ENCODE measurements at places on chromosomes 3 and 15.

- peak; percentile 48 for DNase-seq
These were observed 4.3 kb upstream of the NPTN start for GRCh38 chr15:73637527-73637926.

GRCh38 chr3:37906734-37907282 is 45.1 kb downstream of the CTDSPL start:
- no peak for DNase-seq

GRCh38 chr15:38857814-38858213 is 293.2 kb upstream of the RASGRP1 start:
- DNase-seq = no peak

GRCh38 chr3:43481375-43481774 is 140.4 kb downstream of the ANO10 start:
- no peak for DNase-seq

DNA sequence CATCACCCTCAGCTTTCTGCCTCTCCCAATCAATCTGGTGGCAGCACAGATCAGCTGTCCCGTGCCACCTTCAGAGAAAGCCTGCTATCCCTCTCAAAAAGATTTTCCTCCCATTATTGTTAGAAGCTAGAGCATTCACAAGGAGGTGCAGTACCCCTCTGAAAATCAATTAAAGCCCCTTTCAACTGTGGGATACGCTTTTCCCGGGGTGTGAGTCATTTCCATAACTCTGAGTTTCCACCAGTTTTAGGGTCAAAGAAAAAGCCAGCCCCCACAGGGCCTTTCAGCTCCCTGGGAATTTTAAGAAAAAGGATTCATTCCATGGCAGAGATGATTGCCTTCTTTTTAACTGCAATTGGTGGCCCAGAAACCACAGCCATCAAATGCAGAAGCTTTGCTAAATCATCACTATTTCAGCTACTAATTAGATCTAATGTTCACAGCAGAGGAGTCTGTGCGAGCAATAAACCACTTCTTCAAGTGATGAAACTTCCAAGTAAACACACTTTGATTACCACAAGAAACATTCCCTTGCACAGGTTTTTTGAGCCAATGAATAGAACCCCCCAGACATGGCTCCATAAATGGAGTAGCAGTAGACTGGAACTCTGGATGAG is 270.0 kb upstream of the TPRG1 start:
- no peak for DNase-seq

GRCh38 chr3:66693461-66694031 is 192.7 kb upstream of the LRIG1 start:
- DNase-seq = peak; percentile 43

- DNase-seq = peak; percentile 98
These were observed 24.0 kb downstream of the TSEN2 start for GRCh38 chr3:12508291-12508700.

GRCh38 chr15:84797212-84797611 is 19.9 kb upstream of the ALPK3 start:
- peak; percentile 86 for DNase-seq

DNA sequence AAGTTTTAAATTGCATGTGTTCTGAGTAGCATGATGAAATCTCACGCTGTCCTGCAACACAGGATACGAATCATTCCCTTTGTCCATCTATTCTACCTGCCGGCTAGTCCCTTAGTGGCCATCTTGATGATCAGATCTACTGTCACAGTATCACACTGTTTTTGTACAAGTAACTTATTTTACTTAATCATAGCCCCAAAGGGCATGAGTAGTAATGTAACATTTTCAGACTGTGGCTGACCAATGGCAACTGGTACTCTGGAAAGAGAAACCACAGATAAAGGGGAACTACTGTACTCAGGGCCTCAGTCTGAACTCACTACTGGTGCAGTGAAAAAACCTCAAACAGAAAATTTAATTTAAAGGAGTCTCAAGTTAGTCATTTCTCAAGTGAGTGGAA is 127.3 kb upstream of the MRPL3 start:
- DNase-seq = peak; percentile 7

DNA sequence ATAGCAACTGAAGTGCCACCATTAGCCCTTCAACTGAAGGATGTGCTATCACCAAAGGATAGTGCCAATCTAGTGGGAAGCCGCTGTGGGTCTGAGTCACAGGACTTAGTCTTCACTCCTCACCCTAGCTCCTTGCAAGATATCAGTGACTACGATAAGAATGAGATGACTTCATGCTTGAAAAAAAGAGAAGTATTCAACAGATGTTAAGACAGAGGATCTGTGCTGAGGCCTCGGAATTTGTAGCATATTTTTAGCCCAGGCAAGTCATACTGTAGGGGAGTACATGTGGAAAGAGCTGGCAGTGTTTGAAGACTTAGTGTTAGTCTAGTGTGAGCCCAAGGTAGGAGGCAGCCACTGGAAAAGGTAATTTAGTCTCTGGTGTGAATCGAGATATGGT is 270.7 kb upstream of the LRTM1 start:
- DNase-seq = peak; percentile 88

DNA sequence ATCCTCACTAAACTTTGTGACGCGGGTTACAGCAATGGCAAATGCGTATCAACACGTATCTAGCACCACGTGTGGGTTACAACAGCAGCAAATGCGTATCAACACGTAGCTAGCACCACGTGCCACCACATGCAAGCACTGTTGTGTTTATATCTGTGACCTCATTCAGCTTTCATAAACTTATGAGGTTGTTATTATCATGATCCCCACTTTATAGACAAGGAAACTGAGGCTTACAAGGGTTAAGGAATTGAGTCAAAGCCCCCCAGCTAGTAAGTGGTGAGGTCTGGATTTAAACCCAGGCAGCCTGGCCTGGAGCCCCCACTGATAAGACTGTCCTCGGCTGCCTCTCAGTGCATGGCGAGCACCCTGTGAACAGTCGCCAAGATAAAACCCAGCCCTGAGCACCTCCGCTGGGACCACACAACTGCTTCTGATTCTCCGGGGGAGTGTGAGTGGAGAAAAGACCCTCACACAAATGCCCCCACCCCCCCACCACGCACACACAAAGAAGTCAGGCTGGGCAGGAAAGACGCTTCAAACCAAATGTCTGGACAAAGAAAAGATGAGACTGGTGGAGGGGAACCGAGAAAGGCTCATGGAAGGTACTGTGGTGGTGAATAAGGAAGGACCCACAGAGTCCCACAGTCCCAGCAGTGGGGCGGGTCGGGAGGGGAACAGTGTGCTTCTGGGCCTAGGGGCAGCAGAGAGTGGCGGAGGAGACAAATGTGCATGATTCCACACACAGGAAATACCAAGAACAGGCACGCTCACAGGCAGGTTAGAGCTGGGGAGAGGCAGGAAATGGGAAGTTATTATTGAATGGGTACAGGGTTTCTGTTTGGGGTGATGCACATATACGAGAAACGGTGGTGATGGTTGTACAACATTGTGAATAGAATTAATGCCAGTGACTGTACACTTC is 173.4 kb downstream of the XXYLT1 start:
- no peak for DNase-seq

DNA sequence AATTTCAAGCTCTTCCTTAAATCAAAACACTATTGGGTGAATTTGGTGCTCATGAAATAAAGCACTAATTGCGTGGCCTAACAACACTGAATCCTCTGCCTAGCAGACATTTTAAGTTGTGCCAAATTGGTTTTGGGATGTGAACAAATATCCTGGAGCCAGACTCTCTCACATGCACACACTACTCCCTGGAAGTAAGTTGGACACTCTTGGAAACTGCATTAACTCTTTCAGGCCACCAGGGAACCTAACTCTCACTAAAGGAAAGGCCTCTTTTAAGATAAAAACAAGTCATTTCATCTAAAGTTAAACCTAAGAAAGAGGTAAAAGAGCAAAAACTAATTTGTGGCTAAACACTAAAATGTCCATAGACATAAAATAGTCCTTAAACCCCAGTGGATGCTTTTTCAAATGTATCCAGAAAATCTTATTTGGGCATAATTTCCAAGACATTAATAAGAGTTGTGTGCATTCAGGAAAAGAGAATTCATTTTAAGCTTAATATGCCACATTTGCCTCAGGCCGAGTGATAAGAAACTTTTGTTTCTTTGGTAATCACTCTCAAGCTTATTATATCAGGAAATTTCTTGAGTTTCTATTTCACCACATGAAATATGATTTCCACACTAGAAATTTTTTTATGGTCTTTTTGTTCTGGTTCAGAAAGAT is 61.8 kb downstream of the ZBTB20 start:
- DNase-seq = no peak

DNA sequence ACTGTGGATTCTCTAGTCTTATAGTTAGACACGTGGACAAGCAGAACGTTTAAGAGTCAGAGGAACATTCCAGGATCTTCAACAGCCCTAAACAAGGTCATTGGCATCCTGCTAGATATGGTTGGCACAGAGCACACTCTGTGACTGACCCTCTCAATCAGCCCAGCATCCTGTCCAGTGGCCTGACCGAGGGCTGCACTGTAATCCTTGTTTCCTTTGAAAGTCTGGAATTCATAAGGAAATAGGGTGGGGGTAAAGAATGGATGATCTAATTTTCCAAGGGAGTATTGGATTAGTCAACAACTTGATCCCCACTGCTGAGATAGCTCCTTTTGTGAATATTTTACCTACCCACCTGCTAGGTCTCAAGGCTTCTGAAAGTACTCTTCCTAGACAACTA is 94.5 kb upstream of the DLG1 start:
- no peak for DNase-seq

- DNase-seq = no peak
These were observed 6.9 kb upstream of the TNFSF10 start for GRCh38 chr3:172530101-172530561.

GRCh38 chr3:36652104-36652503 is 112.2 kb downstream of the DCLK3 start:
- no peak for DNase-seq

DNA sequence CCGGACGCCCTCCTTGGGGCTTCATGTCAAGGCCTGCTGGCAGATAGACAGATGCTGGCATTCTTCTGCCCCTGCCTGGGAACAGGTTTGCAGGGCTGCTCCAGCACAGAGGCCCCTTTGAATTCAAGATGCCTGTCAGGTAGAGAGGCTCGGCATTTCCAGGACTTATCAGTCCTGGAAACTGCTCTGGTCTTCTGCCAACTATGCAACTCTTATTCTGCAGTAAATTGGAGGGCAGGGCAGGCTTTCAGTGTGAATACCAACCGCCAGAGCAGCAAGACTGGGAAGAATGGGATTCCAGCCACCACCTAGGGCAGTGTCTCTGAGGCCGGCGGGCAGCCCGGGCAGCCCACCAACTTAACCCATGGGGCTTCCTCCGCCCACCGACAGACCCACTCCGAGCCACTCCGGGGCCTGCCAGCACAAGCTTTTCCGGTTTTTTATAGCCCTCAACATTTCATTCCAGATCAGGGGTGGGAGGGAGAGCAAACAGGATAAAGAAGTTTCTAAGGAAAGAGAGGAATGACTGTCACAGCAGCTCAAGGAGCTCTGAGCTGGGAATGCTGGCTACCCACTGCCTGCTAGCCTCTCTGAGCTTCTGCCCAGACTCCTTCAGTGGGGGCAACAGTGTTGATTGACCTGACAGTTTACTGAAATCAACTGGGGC is 140.9 kb downstream of the NTRK3 start:
- DNase-seq = peak; percentile 4

GRCh38 chr3:52798978-52799476 is 4.4 kb downstream of the ITIH3 start:
- DNase-seq = no peak

GRCh38 chr3:28171962-28172361 is 69.5 kb upstream of the CMC1 start:
- no peak for DNase-seq

GRCh38 chr3:48241796-48242455 is 1.0 kb downstream of the ZNF589 start:
- no peak for DNase-seq

DNA sequence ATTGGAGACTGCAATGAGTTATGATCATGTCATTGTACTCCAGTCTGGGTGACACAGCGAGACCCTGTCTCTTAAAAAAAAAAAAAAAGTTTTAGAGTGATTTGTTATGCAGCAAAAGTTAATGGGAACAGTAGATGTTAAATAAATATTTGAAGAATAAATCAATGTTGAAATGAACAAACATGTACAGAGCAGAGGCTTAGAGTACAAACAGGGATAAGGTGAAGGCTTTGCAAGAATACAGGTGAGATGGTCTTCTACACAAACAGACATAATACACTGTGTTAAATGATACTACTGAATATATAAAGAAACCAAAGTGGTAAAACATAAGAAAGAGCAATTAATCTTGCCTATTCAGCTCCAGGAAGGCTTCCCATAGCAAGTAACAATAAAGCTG is 265.4 kb downstream of the CNTN3 start:
- no peak for DNase-seq

GRCh38 chr15:63858881-63859280 is 25.1 kb upstream of the HERC1 start:
- peak; percentile 43 for DNase-seq

GRCh38 chr3:60303160-60303559 is 948.1 kb downstream of the FHIT start:
- no peak for DNase-seq

GRCh38 chr15:70698836-70699390 is 64.4 kb downstream of the UACA start:
- DNase-seq = no peak

DNA sequence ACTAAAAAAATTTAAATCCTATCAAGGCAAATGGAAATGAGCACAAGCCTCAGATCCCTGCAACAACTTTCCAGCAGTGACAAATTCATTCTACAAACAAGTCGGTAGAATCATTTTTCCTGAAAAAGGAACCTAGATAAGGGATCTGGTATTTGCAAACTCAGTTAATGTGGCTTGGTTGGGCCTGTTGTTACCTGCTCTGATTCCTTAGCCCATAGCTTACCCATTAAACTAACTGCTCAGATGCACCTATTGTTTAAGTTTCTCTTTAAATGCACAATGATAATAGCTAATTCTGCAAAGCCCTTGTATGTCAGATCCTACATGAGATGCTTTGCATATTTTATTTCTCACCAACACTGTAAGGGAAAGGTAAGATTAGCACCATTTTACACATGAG is 377.4 kb upstream of the RGMA start:
- no peak for DNase-seq

DNA sequence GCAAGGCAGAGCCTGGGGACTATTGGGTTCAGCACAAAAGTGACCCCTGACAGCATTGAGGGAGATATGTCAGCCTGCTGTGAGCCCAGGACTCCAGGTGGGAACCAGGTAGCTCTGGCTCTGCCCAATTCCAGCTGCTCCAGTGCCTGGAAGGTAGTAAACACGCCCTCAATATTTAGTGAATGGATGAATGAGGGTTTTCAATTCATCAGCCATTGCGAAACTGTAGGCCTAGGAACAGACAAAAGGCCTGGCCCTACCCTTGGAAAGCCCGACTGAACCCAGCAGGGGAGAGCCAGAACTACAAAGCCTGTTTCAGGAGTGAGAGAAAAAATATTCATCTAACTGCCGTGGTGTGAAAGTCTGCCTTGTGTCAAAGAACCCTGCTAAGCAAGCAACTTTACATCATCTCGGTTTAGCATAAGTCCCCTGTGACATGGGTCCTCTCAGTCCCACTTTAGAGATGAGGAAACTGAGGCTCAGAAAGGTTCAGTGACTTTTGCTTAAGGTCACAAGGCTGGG is 8.1 kb upstream of the CSK start:
- DNase-seq = no peak

DNA sequence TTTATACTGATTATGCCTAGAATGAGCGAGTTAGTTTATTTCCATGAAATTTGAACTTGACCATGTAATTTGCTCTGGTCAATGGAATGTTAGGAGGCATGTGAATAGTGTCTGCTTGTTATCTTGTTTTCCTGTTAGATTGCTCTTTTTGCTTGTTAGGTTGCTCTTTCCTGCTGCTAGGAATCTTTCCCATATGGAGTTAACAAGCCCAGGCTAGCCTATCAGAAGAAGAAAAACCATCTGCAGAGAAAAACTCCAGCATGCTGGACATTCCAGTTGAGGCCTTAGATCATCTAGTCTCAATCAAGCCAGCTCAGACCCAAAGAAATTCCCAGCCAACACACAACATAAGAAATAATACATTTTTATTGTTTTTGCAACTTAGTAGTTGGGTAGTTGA is 470.2 kb upstream of the AGTR1 start:
- DNase-seq = peak; percentile 42
